Cardiac ventricle fibroblast (primary cell): ENCODE measurements at places on chromosomes 12 and 14. TPM values are rescaled to one million over a fixed set of nuclear protein-coding genes. Genes with fewer than 3 reads are reported as not detected.

Gene GSG1
- total RNA-seq: 0.34 and 1.5 TPM in 2 replicates

Gene IRAK3
- 18.3 and 18.7 TPM in 2 replicates for total RNA-seq

Gene AKAP6
- total RNA-seq: 0.05 and 1.00 TPM in 2 replicates

Gene PLD4
- 0.05 TPM in 1 of 2 replicates, not detected in the other for total RNA-seq

Gene SIX6
- total RNA-seq: not detected in 2 replicates

Gene TAS2R7
- not detected in 2 replicates for total RNA-seq

Gene GPR65
- 0.06 and 0.10 TPM in 2 replicates for total RNA-seq

Gene C12orf56
- total RNA-seq: not detected in 2 replicates
